NB4 (cell line): ENCODE measurements at places on chromosomes 1 and 21.
A peak's percentile ranks its signal among the peaks of the same experiment; 100 is the strongest.

- DNase-seq, result no peak
Measured at GRCh38 chr1:23472351-23473036, 11.5 kb downstream of the ASAP3 start.

DNA sequence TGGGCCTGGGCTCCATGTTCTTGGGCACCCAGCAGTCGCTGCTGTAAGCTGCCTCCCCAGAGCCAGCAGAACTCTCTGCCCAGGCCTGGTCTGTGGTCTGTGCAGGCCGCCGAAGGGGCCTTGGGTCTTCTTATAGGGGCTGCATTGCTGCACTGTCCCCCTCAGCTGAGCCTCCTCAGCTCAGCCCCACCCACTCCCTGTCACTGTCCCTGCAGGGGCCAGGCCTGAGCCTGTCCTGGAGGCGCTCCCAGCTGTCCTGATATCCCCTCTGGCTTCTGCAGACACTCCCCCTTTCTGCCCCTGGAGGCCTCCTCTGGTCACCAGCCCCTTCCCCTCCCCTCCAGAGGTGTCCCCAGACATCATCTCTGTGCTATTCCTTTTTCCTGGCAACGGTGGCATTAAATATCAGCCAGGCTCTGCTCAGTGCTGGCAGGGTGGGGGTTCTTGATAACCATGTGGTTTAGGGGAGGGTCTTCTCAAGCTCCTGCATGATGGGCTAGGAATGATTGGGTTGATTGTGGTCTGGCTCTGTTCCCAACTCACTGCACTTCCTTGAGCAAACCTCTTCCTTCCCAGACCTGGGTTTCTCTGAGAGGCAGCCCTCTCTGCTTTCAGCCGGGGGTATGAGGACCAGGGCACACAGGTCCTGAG is 3.7 kb upstream of the FOXO6 start:
- peak; percentile 32 for DNase-seq

DNA sequence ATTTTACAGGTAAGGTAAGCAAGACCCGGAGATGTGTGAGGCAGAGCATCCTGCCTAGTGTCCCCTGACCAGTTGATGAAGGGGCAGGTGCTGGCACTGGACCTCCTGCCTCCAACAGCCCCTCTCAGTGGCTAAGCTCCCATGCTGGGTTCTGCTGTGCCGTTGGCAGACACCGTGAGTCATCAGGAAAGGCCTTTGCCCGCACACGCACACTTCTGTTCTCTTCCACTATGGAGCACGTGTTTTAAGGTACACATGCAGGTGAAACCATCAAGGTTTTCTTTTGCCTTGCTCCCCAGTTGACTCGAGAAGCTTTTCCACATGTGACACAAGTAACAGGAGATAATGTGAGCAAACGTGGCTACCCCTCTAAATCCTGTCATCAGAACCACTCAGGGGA is 207.9 kb downstream of the RRAGC start:
- no peak for DNase-seq

GRCh38 chr21:45972353-45972715 is 9.2 kb upstream of the COL6A1 start:
- DNase-seq, result no peak

DNA sequence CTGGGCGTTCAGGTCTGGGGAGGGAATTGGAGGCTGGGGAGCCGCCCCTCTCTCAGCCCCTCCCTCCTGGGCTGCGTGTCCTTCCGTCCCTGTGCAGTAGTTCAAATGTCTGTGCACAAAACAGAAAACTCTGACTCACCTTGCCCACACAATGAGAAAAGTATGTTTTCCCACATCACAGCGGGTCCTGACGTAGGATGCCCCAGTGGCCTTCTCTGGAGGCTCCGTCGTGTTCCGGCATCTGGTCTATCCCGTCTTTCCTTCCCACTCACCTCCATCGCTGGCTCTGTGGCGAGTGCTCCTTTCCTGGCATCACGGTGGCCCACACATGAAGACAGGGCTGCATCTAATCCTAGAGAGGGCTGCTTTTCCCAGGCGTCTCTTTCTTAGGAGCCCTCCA is 224.0 kb downstream of the KAZN start:
- DNase-seq, result no peak

DNA sequence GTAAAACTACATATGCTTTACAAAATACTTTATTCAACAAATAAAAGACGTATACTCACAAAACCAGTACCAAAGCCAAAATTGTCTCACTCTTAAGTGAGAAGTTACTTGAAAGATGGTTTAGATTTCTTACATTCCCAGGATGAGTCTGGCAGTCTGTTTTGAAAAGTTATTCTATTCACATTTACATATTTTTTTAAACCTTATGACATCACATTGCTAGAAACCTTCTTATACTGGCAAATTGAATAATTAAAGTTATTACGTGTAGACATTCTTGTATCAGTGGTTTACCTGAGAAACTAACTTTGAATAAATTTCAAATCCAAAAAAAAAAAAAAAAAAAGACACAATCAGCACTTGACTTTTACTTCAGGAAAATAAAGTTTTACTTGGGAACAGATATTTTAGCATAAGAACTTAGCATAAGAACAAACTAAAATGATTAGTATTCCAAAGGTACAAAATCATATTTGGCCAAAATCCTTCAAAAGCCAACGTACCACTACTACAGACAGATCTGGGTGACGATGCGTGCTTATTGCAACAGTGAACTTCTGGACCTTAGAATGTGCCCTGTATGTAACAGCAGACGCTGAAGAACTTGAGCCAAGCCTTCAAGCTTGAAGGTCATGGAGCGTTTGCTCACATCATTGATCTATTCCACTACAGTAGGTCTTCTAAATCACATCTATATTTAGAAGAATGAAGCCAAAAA is 2.5 kb downstream of the CDC42BPA start:
- peak; percentile 72 for DNase-seq

DNA sequence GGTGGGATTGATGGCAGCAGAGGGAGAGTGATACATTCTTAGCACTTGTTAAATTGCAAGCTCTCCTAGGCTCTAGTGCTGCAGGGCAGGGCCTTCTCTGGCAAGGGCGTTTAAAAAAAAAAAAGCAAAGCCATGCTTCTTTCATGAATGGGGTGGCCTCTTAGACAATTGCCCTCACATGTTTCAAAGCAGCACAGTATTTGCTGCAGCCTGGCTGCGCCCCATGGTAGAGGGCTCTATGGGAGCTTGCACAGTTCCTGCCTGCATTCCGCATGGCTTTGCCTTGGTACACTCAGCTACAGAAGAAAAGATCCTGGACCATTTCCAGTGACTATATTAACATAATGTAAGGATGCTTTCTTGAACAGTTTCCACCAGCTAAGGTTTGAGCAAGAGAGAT is 267.2 kb downstream of the ZNF648 start:
- no peak for DNase-seq

DNA sequence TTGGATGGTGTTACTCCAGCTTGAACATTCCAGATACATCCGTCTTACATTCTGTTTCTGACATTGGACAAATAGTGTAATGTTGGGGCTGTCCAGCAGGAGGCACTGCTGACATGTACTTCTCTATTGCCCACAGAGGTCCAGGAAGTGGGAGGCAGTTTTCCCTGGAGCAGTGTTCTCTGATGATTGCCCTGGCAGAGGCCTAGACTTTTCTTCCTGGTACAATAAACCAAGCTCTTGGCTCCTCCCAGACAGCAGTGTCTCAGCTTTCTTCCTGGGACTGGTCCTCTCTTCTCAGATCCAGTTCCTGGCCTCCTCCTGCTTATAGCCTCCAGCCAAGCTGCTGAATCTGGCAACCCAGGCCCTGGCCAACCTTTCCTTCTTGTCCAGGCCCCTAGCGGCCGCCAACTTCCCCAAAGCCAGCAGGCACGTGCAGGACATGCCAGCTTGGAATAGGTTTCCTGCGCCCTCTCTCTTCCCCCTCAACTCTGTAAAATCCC is 14.9 kb upstream of the IFNLR1 start:
- peak; percentile 67 for DNase-seq

DNA sequence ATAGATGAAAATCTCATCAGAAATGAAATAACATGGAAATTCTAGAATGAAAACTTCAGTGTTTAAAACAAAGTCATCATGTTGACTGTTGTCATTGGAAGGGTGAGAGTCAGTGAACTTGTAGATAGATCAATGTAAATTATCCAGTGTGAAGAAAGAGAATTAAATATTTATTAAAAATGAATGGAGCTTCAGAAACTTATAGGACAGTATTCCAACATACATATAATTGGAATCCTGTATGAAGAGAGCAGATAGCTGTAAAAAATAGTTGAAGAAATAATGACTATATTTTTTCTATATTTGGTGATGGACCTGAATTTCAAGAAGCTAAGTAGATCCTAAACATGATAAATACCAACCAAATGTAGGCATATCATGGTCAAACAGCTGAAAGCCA is 60.0 kb downstream of the MAN1A2 start:
- DNase-seq, result no peak

DNA sequence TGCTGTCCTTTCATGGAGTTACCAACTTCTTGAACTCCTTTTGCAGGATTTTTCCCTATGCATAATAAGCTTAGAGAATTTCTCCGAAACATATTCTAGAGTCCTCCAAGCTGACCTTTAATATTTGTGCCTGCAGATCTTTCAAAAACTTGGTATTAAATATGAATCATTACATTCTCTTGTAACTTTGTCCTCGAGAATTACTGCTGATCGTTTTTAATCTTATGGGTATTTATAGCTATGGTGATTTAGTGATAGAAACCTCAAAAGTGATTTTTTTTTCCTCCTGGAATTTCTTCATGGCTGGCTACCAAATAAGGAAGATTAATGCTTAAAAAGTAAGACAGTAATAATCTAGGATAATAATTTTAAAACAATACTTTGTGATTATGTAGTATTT is 39.1 kb downstream of the MAP3K21 start:
- no peak for DNase-seq

- DNase-seq, result no peak
Measured at GRCh38 chr1:10624256-10625050, 149.7 kb downstream of the PEX14 start.

DNA sequence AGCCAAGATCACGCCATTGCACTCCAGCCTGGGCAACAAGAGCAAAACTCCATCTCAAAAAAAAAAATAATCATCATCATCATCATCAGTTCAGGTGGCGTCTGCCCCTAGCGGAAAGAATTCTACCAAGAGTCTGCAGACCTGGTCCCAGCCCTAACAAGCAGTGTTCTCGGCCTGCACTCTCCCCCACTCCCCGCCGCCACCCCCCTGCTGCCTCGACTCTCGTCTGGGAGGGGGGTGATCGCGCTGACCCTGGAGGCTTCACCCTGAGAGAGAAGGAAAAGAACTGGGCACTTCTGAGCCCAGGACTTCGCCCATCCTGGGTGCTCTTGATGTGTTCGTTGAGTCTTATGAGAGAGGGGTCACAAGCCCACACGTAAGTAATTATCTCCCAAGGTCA is 160.1 kb upstream of the TMEM51 start:
- DNase-seq, result no peak

DNA sequence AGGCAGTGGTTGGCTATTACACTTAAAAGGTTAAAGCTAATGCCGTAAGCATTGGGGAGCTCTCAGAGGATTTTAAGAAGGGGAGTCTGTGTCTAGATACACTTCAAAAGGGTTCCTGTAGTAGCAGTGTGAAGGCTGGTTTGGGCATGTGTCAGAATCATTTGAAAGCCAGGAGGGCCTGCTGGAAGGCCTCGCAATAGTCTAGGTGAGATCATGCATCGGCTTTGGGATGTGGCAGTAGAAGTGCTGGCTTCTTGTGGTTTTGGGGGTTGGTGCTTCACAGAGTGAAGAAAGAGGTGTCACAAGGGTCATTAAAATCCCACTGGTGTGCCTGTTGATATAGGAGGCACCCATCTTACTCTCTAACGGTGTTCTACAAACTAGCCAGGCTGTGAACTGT is 85.7 kb downstream of the ST6GALNAC3 start:
- DNase-seq, result no peak

GRCh38 chr1:99613716-99614115 is 32.2 kb upstream of the PALMD start:
- DNase-seq, result no peak

DNA sequence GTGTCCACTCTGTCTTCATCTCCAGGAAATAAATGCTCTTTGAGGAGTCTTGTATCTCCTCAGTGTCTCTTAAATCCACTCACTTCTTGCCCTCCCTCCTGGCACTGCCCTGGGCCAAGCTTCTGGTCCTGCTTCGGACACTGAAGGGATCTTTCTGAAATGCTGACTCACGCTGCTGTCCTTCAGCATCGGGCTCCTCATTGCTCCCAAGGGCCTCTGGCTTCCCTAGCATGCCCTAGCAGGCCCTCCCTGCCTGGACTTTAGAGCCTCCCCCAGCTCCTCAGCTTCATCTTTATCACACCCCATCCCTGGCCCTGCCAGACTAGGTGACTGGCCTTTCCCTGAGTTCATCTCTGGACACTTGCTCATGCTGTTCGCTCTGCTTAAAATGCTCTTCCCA is 96.6 kb downstream of the FOXD2 start:
- no peak for DNase-seq

GRCh38 chr1:116605315-116605714 is 34.5 kb upstream of the CD58 start:
- DNase-seq, result no peak

- DNase-seq, result no peak
Measured at GRCh38 chr1:154845879-154846278, 24.2 kb downstream of the KCNN3 start.

GRCh38 chr1:162663589-162664106 is 31.4 kb downstream of the DDR2 start:
- DNase-seq, result no peak

GRCh38 chr1:112704391-112704933 is 2.5 kb downstream of the RHOC start:
- no peak for DNase-seq

- DNase-seq, result peak; percentile 18
Measured at GRCh38 chr1:170692866-170693575, 29.1 kb downstream of the PRRX1 start.

DNA sequence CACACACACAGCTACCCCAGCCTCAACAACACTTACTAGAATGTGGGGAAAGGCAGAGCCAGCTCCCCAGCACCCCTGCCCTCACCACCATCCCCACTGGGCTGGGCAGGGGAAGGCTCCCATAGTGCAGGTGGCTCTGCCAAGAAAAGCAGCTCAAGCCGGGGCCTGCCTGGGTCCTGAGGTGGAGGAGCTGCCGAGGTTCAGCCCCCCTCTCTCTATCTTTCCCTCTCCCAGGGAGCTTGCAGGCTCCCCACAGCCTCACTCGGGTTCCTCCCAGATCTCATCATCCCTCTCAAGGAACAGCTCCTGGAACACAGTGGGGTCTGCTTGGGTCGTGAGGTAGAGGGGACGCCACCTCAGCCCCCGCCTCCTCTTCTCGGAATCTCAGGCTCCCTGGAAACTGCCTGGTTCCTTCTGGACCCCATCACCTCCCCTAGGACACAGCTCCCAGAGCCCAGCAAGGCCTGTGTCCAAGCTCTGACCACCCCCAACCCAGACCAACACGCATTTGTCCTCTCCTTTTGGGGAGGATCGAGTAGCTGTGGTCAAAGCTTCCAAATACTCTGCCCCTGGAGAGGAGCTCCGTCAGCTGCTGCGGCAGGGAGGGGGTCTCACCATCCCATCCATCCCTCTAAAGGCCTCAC is 704 bp downstream of the S100A16 start:
- DNase-seq, result no peak

- DNase-seq, result no peak
Measured at GRCh38 chr1:154896771-154897286, 26.7 kb upstream of the KCNN3 start.
